HS-27A (cell line): ENCODE measurements at places on chromosomes 7 and 10.

DNA sequence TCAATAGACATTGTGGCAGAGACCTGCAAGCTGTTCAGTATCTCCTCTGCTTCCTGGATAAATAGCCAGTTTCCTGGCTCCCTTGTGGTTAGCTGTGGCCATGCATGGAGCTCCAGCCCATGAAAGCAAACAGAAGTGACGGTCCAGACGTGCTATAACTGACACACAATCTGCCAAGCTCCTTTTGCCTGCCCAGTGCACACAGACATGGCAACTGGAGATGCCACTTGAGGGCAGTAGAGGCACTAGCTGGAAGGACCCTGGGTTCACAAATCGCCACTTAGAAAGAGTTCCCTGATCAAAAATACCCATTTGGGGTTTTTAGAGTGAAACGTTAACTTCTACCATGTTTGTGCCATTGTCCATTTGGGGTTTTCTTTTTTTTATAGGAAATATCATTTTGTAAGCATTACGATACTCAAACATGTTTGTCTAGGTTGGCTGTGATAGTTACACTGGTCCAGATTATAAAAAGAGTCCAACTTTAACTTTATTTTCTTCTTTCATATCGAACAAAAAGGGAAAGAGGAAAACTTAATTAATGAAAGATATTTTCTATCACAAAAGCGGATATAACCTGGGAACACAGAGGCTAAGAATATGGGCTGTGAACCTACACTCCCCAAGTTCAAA is 31.3 kb downstream of the KIN start:
- DNase-seq, result no peak

GRCh38 chr10:68223535-68224165 is 8.3 kb downstream of the ATOH7 start:
- no peak for DNase-seq

- DNase-seq, result no peak
These were observed 744.7 kb downstream of the LRMDA start for GRCh38 chr10:76176166-76176550.

GRCh38 chr7:101557978-101558741 is 70.9 kb downstream of the MYL10 start:
- no peak for DNase-seq

DNA sequence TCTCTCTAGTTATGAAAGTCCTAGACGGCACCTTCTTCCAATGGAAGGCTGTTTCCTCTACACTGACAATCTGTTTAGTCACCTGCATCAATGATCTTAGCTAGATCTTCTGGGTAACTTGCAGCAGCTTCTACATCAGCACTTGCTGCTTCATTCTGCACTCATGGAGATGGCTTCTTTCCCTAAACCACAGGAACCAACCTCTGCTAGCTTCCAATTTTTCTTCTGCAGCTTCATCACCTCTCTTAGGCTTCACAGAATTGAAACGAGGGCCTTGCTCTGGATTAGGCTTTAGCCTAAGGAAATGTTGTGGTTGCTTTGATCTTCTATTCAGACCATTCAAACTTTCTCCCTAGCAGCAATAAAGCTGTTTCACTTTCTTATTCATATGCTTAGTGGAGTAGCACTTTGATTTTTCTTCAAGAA is 24.6 kb downstream of the NAMPT start:
- no peak for DNase-seq

DNA sequence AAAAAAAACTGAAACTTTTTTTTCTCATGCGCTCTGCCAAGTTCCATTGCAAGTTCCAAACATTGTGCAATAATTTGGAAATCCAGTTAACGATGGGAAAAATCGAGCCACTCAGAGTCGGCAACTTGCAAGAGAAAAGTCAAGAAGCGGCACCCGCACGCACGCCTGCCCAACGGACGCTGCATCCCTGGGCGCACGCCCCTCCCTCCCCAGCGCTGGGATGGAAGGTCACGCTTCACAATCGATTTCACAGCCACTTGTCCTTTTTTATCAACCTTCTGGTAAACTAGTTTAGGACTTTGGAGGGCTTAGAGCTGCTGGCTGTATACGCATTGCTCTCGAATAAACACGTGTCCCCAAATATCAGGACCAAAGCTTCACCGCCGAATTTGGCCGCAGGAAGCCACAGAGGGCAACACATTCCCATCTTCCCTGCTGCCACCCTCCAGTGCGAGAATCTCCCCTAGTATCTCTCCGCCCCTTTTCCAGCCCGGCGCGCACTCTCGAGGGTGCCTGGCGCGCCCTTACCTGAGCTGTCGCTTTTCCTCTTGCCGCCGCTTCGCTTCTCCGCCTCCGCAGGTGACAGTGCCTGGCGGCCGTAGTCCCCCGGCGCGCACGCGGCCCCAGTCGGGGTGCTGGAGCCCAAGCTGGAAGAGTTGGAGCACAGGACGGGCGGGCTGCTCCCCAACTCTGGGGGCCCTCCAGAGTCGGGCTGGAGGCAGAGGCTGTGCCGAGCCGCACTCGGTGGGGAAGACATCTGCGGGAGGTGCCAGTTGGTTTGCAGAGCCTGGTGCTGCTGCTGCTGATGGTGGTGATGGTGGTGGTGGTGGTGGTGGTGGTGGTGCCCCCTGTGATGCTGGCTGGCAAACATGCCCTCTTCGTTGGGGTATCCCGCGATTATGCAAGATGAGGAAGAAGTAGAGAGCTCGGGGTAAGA is 857 bp downstream of the MEOX2 start:
- peak; percentile 27 for DNase-seq

- DNase-seq, result no peak
These were observed 387 bp downstream of the EPHA1 start for GRCh38 chr7:143408252-143408685.

- no peak for DNase-seq
These were observed 8.0 kb downstream of the RRP12 start for GRCh38 chr10:97393034-97393573.

DNA sequence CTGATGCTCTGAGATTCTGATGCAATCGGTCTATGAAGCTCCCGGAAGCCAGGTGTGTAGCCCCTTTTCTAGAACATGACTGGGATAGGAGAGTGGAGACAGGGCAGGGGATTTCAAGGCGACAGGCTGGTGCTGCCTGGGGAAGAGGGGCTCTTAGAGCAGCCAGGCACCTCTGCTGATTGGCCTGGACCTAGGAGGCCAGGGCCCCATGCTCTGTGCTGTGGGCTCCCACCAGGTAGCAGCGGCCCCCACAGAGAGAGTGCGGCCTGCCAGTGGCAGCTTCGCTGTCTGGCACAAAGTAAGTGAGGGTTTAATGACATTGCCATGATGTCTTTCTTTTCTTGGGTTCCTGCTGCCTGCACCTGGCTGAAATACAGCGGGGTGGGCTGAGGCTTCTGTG is 99.4 kb upstream of the PODXL start:
- DNase-seq, result no peak

- no peak for DNase-seq
These were observed at the start of gene FEZF1 for GRCh38 chr7:122304319-122304975. TSS of gene FEZF1 (minus strand) at chr7:122304750. CDS start at chr7:122304437, 313 bp downstream.

DNA sequence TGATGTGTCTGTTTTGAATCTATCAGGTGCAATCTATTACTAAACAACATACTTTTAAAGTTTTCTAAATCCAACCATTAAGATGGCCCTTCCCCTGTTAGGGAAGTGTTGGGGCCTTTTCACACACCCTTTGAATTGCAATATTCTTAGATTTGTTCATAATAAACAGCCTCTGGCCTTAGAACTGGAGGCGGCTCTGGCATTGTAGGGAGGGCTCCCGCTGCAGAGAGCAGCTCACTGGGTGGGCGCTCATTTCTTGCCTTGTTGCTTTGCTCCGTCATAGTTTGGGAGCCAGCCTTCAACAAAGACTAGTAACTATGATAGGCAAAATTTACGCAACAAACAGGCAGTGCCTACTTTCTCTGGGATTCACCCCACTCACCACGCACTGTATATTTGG is 4.2 kb upstream of the HOXA10 start:
- DNase-seq, result no peak

DNA sequence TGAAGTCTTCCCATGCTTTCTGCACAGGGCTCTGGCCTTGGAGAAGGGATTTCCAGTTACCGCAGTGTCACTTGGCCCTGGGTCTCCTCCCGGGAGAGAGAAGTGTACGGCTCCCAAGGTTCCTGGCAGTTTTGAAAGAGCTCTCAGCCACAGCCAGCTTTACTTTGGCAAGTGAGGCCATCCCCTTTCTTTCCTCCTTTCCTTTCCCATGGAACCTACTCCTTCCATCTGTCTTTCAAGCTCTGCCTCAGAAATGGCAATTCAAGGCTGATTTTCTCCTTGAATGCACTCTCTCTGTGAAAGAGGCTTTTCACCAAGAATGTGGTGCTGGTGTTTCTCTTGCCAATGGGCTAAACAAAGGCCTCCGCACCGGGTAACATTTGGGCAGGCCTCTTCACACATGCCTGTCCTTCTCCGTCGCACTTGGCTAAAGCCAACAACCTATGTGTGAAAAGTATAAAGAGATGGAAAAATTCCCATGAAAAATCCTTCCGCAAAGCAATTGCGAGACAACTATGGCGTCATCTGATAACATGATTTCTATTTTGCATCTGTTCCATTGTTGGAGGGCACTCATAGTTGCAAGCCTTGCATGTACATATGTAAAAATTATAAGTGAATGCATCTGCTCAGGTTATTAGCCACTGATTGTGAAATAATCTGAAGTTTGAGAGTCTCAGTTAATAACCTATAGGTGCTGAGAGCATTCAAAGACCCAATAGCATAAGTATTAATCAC is 125.4 kb downstream of the PFKFB3 start:
- no peak for DNase-seq

- no peak for DNase-seq
These were observed 186.8 kb downstream of the PARD3 start for GRCh38 chr10:34628174-34628796.

DNA sequence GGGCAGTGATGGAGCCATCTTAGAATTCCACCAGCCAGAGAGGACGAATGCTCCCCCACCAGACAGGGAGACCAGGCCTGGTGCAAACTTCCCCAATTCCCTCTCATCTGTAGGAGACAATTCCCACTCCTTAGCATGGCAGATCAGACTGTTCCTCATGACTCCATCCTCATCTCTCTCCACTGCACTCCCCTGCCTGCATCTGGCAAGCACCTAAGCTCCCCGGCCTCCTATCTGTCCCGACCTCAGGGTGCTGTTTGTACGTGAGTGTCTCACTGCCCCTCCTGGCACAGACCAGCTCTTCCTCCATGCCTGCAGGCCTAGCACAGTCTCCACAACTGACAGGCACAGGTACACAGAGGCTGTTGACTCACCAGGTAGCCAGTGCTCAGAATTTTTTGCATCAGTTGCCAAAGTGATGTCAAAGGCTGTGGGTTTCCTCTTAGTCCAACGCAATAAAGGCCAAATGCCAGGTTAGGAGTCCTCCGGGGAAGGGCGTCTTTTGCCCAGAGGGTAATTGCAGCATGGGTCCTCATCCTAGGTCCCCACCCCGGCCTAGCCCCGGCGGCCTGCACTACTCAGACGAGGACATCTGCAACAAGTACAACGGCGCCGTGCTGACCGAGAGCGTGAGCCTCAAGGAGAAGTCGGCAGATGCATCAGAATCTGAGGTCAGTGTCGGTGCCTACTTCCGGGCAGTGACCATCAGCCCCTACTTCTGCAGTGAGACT is 436.8 kb upstream of the FOXK1 start:
- DNase-seq, result no peak

GRCh38 chr7:36820527-36821170 is 96.4 kb upstream of the AOAH start:
- DNase-seq, result no peak

- no peak for DNase-seq
These were observed 17.9 kb downstream of the ANKRD22 start for GRCh38 chr10:88833723-88834122.

DNA sequence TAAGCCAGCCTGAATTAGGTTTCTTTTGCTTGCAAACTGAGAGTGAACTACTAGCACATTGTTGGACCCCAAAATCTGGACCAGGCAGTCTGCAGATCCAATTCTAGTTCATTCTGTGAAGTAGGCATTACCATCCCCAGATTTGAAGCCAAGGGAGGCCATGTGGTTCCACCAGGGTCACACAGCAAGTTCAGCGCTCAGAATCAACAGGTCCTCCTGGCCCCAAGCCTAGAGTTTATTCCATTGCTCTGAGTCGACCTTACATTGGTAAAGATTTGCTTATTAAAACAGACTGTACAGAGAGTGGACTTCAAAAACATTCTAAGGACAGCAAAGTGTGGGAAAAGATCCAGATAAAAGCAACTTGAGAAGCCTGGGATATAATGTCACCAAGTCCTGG is 50.9 kb downstream of the AFAP1L2 start:
- no peak for DNase-seq

DNA sequence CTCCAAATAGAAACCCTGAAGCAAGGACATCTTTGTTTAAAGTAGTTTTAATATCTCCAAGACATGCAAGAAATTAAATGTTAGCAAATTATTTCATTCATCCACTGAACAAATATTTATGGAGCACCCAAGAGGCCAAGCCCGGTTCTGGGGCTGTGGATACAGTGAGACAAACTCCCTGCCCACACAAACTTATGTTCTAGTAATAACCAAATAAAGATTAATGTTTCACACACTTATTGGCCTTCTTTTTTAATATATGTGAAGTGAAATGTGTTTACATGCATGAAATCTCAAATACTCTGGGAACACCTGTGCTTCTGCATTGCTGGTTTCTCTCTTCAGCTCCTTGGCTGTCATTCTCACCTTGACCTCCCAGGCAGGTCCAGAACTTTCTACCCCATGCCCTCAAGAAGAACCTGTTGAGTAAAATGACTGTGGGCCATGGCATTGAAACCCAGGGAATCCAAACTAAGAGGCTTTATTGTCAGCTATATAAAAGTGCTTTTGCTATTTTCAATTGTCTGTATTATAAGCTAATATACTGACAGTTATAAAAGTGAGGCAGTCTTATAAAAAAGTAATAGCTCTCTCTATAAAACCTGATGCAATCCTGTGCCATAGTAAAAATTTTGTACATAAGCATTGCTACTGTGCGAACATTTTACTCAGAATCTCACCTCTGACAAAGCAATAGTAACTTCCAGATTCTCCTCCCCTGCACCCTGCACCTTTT is 43.7 kb downstream of the SVIL start:
- no peak for DNase-seq

DNA sequence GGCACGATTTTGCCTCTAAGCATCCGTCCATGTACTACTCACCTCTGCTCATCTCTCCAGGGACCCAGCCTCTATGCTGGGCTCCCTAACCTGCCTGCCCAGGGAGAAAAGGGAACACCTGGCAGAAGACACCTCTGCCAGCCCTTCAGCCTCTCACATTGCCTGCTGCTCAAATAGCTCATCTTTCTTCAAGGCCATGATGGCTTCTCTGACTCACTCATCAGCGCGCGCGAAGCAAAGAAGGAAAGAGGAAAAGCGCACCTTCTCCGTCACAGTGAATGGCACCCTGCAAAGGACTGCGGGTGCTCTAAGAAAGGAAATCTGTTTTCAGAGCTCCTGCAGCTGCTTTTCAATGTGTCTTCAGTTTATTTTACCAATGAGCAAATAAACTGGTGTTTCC is 174.0 kb downstream of the PRKAG2 start:
- no peak for DNase-seq

DNA sequence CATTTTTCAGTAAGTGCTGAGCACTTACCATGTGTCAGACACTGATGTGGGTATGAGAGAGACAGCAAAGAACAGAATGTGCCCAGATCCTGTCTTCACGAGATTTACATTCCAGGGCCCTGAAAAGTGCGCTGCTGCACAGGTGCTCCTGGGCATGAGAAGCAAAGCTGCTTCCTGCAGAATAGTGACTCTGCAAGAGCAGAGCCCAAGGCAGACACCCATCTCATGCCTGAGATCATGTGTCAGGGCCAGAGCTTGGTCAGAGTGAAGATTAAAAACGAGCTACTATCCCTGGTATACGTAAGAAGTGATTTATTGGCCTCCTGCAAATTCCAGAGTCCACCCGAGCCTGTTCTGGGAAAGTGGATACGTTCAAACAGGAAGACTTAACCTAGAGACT is 824.4 kb downstream of the GRID1 start:
- no peak for DNase-seq

GRCh38 chr7:100670074-100670473 is 3.5 kb upstream of the GNB2 start:
- DNase-seq, result no peak
